ENCODE measurements at places on chromosomes 5 and 9.

GRCh38 chr5:180862645-180863044 is 1.6 kb upstream of the ZFP62 start:
- peak; percentile 56 for DNase-seq

DNA sequence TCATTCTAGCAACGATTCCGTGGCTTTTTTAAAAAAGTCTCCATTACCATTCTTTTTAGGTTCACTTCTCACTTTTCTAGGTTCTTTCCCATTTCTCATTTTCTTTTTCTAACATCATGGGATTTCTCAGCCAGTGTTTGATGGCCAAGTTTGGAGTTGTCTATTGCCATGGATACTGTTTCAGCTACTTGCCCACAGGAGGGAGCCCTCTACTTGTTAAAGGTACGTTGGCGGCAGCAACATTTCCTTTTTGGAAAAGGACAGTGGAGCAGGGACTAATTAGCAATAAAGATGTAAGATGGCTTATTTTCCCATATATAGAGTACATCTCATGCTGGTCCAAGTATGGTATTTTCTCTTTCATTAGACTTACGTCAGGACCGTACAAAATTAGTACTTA is 2257.5 kb upstream of the C9orf72 start:
- DNase-seq = peak; percentile 46

- DNase-seq = no peak
Observed at GRCh38 chr5:146796144-146796543, 82.4 kb downstream of the PPP2R2B start.

GRCh38 chr5:37814699-37815098 is 25.1 kb downstream of the GDNF start:
- no peak for DNase-seq

DNA sequence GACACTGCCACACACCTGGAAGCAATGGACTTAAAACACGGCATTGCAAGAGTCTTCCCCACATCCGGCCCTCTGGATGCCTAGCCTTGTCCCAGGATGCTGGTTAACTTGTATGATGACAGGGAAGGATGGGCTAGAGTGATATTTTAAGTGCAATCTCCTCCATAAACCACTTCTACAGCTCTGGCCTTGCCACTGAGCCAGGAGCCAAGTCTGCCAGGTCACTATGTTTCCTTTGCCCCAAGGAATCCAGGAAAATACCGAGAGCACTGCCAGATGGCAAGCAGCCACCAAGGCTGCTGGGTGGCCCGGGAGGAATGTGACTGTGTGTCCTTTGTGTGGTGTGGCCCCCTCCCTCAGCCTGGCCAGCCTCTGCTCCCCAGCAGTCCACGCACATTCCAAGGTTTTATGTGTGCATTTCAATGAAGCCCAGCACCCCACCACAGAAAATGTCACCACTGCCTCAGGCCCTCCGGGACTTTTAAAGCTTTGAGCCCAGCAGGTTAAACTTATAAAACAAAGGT is 106.0 kb downstream of the FRMD3 start:
- peak; percentile 81 for DNase-seq

- DNase-seq = no peak
Observed at GRCh38 chr9:120712539-120713031, 1.7 kb downstream of the MEGF9 start.

GRCh38 chr5:177470759-177471536 is 2.5 kb downstream of the DBN1 start:
- no peak for DNase-seq

DNA sequence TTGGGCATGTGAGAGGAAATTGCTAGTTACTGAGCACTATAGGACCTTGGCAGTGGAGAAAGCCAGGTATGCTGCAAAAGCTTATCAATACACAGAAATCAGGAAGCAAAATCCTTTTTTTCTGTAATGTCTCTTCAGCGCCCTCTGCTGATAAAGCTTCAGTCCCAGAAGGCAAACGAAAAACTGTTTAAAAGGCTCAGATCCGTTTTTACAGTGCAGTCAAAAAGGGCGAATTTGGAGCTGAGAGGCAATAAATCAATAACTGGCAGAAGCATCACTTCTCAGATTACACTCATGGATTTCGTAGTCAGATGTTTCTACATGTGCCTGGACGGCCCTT is 1.1 kb upstream of the MAN2A1 start:
- DNase-seq = peak; percentile 10

DNA sequence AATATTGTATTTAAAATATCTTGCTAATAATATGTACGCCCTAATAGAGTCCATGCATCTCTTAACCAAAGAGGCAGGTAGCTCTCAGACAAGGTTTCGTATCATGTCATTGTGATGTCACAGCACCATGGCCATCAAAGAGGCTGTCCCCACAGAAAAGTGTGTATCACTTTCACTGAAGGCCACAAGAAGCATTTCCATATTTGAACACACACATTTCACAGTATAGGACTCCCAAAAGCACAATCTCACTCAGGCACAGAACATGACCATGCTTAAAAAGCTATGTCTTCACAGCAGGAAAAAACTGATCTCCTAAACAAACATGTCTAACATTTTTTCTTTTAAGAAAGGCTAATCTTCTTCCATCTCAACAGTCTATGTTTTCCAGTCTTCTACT is 133.8 kb downstream of the DENND1A start:
- DNase-seq = no peak

DNA sequence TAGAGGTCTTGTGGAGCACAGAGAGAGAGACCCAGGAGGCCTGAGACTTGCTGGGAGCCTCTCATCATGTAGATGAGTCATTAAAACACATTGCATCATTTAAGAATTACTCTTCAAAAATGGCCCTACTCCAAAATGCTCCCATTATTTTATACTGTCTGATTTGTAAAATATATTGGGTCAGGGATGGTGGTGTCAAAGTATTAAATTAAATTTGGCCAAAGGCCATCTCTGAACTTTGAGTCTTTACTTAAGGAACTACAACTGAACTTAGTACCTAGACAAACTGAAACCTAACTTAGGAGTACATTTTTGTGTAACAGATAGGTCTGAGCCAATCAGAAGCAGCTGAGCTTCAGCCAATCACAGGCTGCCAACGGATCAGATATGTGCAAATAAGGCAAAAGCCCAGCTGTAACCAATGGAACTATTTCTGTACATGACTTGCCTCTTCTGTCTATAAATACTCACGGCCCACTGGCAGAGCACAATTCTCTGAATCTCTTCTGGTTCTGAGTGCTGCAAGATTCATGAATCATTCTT is 657.2 kb downstream of the TLE1 start:
- no peak for DNase-seq

GRCh38 chr5:167412556-167412955 is 878.9 kb upstream of the WWC1 start:
- DNase-seq = no peak

DNA sequence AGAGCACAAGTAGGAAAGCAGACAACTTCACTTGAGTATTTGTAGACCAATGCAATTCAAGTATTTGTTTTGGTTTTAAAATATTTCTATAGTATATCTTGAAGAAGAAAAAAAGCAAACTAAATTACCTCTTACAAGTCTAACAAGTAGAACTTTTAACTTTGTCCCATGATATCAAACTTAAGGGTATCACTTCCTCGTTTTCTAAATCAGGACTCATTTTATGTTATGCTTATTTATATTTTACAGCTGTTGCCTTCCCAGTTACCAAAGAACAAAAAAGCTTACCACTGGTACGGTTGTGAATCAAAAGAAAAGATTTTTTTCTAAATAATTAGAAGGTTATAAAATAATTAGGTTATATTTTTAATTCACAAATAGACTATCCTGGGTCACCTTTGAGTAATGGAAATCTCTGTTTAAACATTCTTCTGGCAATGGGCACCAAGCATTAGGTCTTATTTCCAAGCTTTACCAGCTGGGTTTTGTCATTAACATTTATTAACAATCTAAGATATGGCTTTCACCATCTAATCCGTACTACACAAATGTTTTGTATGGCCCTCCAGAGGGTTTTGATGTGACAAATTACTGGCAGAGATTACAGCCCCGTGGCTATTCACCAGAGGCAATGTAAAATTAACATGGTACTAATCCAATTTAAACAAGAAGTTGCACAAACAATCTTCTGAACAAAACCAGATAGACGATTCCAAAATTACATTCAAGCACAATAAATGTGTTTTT is 63.6 kb downstream of the CEP120 start:
- no peak for DNase-seq

GRCh38 chr5:55231029-55231918 is 2.1 kb downstream of the CCNO start:
- DNase-seq = no peak

DNA sequence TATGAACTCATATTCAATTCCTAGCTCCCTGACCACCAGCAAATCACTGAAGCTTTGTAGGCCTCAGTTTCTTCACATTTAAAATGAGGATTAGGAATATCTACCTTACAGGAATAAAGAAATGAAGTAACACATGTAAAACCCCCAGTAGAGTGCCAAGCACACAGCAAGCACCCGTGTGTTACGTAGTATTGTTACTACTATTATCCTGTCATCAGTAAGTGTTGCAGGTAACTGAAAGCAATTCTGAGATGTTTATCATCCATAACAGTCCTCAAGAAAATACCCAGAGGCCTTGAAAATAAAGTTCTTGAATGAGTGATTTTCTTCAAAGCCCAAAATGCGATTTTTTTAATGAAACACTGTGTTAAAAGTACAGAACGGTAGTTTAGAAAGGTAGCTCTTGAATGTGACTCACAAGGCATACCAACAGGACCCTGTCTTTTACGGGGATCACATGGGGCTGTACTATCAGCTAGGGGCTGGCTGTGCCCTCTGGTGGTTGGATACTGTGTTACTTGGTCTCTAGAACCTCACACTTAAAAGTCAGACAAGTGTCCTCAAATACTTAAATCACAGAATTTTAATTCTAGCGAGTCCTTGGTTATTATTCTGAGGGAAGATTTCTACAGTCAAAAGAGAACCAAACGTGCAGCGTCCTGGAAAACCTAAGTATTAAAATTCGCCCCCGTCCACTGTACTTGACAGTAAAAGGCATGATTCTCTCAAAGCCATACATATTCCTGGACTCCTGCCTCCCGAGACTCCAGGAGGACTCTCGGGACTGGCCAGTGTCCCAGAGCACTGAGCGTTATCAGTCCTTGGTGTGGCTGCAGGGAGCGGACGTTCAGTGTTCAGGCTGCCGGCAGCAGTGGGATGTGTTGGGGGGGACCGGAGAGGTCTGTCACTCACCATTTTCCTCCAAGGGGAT is 725 bp downstream of the NDUFB6 start:
- peak; percentile 79 for DNase-seq

GRCh38 chr9:104069288-104069687 is 24.8 kb upstream of the SMC2 start:
- no peak for DNase-seq

GRCh38 chr5:88666761-88667495 is 216.1 kb downstream of the MEF2C start:
- no peak for DNase-seq

DNA sequence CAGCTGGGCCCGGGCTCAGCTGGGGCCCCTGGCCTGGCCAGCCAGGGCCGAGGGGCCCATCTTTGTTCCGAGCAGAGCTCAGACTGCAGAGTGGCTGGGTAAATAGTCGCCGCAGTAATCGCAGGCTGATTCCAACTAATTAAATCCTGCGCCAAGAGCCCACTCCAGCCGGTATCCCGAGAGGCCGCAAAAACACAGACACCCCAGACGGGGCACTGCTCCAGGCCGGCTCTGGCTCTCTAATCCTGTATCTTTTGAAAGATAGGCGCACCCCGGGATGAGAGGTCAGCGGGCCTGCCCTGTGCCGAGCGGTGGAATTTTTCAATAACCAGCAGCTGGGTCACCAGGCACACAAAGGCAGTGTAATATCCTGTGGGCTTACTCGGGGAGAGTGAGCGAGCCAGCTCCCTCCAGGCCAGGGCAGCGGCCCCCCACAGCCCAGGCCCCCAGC is 57.7 kb downstream of the LMX1B start:
- no peak for DNase-seq

DNA sequence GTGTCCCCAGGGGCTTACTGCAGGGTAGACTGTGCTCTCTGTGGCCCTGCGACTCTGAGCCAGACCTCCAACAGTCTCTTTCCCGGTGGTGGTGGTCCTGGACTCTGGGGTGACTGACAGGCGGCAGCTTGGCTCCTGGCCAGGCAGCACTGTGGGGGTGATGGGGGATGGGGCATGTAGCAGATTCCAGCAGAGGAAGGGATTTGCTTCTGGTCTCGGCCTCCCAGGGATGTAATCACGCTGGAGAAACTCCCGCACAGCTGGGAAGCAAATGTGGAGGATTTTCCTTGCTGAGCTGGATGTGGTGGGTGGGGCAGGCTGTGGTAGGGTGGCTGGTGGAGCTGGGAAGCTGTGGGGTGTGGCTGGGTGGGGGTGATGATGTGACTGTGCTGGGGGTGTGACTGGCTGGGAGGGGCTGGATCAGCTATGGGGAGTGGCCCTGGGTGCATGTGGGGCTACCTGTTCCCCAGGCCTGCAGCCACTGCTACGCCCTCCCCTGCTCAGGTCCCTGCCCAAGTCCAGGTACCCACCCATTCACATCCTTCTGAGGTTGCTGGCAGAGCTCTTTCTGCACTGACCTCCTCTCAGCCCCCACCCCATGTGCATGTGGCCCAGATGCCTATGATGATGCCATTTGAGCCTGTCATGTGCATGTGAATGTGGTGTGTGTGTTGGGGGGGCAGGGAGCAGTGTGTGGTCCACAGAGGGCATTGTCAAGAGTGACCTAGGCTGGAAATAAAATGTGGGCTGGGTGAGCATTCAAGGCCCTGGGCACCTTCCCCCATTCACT is 3.8 kb downstream of the NDST1 start:
- peak; percentile 57 for DNase-seq

GRCh38 chr9:84499969-84500582 is 159.5 kb upstream of the SLC28A3 start:
- no peak for DNase-seq

- DNase-seq = no peak
Observed at GRCh38 chr9:4603830-4604229, 58.3 kb upstream of the PLPP6 start.

GRCh38 chr9:125970340-125970739 is 223.2 kb downstream of the PBX3 start:
- DNase-seq = peak; percentile 2

DNA sequence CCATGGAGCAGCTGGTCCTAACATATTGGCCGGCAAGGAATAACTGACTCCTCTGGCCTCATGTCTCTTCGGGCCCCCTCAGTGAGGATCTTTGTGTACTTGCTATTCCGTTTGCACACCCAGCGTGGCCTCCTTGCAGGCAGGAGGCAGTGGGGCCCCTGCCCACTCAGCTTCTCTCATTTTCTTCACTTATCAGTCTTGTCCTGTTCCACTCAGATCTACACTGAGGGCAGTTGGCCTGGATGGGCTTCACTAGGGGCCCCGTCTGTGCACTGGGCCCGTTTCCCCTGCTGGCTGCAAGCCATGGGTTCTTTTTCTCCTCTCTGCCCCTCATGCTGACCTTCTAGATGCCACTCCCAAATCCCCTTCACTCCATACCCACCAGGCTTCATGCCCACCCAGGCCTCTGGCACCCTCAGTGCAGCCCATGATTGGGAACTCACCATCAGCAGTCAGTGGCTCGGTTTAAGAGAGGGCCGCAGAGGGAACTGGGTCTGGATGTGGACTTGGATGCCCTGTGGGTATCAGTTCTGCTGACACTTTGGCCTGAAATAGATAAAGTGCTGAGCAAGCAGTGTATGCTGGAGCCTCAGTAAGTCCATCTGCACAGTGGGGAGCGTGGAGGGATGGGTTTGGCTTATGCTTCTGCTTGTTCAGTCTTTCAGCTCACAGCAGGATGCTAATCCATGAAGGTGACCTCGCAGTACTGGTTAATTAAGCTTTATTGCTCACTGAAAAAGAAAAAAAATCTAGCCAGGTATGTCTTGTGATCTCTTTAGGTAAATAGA is 57.9 kb downstream of the ERBIN start:
- DNase-seq = no peak

All from iPS-NIHi11 (cell line).